CD8-positive, alpha-beta memory T cell (primary cell): ENCODE measurements at places on chromosomes 13 and 19.

GRCh38 chr19:12797141-12797587, 4.4 kb downstream of the PRDX2 start:
- no peak for DNase-seq

- DNase-seq: no peak
These were observed 44.1 kb upstream of the ZNF536 start for GRCh38 chr19:30328096-30328495.

GRCh38 chr13:102999499-102999898, 66.7 kb downstream of the SLC10A2 start:
- DNase-seq: no peak

- DNase-seq: no peak
These were observed 7.7 kb downstream of the FFAR2 start for GRCh38 chr19:35455616-35456201.

GRCh38 chr13:39787086-39787487, 131.6 kb downstream of the COG6 start:
- no peak for DNase-seq

DNA sequence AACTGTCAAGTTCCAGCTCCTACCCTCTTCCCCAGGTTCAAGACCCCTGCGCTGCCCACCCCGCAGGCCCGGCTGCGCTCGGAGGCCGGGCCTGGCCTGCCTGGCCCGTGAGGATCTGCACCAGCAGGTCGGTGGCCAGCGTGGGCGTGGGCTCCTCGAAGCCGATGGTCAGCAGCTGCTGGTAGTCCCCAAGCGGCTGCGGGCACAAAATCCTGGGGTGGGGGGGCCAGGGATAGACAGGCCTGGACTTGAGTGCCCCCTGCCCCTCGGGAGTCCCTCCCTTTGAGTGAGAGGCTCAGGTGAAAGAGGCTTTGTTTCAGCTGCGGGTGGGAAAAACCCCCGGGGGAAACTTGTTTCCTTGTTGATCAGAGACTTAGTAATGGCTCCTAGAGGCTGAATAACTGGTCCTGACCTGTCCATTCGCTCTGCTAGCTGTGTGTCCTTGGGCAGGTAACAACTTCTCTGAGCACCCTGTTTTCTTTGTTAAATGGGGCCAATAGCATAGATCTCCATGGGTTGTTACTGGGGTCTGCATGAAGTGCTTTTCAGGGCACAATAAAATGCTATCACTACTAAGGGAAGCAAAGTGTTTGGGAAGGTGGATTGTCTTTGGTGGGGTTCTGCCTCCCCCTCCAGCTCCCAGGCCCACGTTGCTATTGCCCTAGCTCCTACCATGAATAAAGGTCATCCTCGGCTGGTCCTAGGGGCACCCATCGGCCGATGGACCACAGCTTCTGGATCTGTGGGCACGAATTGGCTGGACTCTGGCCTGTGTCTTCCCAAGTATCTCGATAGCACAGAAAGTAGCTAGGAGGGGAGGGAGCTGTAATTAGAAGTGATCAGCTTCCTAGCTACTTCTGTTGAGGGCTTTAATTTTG, 3.5 kb downstream of the C19orf67 start:
- peak; percentile 44 for DNase-seq

DNA sequence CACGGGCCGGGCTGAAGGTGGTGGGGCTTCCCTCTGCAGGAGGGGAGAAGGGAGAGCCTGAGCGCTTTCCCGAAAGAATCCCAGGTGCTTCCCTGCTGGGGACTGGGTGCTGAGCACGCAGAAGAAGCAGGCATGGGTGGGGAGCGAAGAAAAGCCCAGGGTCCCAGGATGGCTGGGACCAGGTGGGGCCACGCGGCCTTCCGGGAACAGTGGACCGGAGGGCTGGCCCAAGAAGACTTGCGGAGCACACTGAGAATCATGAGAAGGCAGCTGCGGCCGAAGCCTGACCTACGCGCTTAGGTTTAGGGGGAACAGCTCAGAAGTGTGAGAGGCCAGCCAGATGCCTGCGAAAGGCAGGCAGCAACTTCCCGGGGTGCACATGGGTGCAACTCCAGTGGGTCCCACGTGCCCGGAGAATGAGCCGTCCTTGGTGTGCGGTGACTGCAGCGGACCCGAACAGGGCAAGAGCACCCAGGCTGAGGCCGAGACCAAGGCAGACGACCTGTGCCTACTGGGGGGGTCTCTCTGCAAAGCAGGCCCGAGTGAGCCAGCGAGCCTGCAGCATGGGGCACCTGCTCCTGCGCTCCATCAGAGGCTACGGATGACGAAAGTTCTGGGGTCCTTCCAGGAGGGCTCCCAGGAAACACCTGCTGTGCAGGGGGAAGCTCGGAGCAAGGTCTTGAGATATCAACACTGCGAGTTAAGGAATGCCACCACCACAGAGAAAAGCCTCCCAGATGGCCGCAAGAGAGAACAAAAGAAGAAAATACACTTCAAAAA, 52.4 kb downstream of the MLLT1 start:
- no peak for DNase-seq

GRCh38 chr19:40549007-40549708, 27.5 kb upstream of the SHKBP1 start:
- peak; percentile 59 for DNase-seq
